SK-N-SH (cell line): ENCODE measurements at places on chromosomes 11 and 22. TPM values are rescaled to one million over a fixed set of nuclear protein-coding genes. Genes with fewer than 3 reads are reported as not detected.

- H3K4me3 ChIP-seq = peak within 1 kb of the TSS; percentile 77
- peaks cover 17% of the 10 kb centered on the region for H3K4me1 ChIP-seq
- H3K27me3 ChIP-seq = no peaks in the 10 kb centered on the region
- peak; percentile 97 for DNase-seq
- no peaks in the 10 kb centered on the region for H3K36me3 ChIP-seq
- H3K27ac ChIP-seq = peak within 1 kb of the TSS; percentile 65
Measured at GRCh38 chr22:45502215-45503049, at the start of gene FBLN1. TSS of gene FBLN1 (plus strand) at chr22:45502883. CDS start at chr22:45502986, 103 bp downstream.

- H3K27ac ChIP-seq = peak overlapping the region; percentile 99
- no peaks in the 10 kb centered on the region for H3K27me3 ChIP-seq
- DNase-seq = no peak
- H3K4me3 ChIP-seq = peak overlapping the region; percentile 84
- H3K4me1 ChIP-seq = 0 out of 2 replicates have a peak, but pooled peaks cover 12% of the 10 kb centered on the region
- H3K36me3 ChIP-seq = peaks cover 65% of the 10 kb centered on the region
Measured at GRCh38 chr11:65500387-65501185, 1.7 kb downstream of the MALAT1 start.

DNA sequence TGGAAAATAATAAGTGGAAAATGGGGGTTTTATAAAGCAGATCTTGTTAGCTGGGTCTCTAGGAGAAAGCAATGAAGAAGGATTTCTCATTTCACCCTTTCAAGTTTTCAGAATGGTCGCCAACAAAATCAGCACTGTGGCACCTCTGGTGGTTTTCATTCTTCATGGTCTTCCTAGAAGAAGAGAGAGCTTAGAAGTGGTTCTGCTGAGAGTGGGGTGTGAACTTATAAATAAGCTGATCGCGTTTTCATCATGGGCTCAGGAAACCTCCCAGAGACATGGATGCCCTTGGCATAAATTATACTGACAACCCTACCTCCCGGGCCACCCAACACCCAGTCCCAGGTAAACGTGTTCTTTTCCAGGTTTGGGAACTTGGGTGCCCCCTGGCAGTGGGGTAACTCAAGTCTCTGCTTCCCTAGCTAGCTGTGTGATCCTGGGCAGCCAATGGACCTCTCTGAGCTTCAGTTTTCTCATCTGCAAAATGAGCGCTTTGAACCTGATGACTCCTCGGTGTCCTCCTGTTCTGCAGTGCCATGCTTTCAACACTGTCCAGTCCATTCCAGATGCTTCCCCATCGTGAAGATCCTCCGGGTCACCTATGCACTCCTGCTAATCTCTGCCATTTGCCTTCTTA is 72.6 kb upstream of the GRAMD1B start:
- no peaks in the 10 kb centered on the region for H3K36me3 ChIP-seq
- peak overlapping the region; percentile 71 for H3K4me3 ChIP-seq
- DNase-seq = no peak
- no peak overlapping the region for H3K27ac ChIP-seq
- H3K27me3 ChIP-seq = peaks cover 43% of the 10 kb centered on the region; the same call in 1 of the 2 replicates

GRCh38 chr22:41257696-41258095 is 17.0 kb upstream of the CHADL start:
- H3K27ac ChIP-seq = no peak overlapping the region
- H3K36me3 ChIP-seq = peaks cover 3% of the 10 kb centered on the region
- H3K27me3 ChIP-seq = no peaks in the 10 kb centered on the region
- no peak for DNase-seq

The SLC25A17 gene
- polyA plus RNA-seq = 11.1 and 18.9 TPM in 2 replicates

GRCh38 chr11:105224482-105225253 is 85.1 kb upstream of the CARD18 start:
- H3K27ac ChIP-seq = no peak overlapping the region
- DNase-seq = no peak
- H3K4me3 ChIP-seq = no peak overlapping the region

- H3K4me3 ChIP-seq = no peak overlapping the region
- DNase-seq = no peak
- H3K4me1 ChIP-seq = no peaks in the 10 kb centered on the region
- H3K27me3 ChIP-seq = no peaks in the 10 kb centered on the region
- peaks cover 49% of the 10 kb centered on the region for H3K36me3 ChIP-seq
- no peak overlapping the region for H3K27ac ChIP-seq
Measured at GRCh38 chr11:120424970-120425332, 86.6 kb upstream of the GRIK4 start.

DNA sequence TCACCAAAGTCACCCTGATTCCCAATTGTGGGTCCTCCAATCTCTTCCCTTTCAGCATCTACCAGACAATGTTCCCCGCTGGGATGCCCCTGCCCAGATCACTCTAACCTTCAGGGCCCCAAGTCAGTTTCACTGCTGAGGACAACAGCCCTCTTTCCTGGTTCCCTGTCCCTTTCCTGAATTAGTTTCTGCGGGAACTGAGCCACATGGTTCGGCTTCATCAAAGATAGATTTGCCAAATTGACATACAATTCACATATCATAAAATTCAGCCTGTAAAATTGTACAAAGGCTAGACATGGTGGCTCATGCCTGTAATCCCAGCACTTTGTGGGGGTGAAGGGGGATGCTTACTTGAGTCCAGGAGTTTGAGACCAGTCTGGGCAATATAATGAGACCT is 10.1 kb downstream of the PRDX5 start:
- no peaks in the 10 kb centered on the region; the same call in 1 of the 2 replicates for H3K4me1 ChIP-seq
- H3K27me3 ChIP-seq = no peaks in the 10 kb centered on the region
- no peak overlapping the region for H3K27ac ChIP-seq
- H3K4me3 ChIP-seq = no peak overlapping the region
- DNase-seq = no peak

DNA sequence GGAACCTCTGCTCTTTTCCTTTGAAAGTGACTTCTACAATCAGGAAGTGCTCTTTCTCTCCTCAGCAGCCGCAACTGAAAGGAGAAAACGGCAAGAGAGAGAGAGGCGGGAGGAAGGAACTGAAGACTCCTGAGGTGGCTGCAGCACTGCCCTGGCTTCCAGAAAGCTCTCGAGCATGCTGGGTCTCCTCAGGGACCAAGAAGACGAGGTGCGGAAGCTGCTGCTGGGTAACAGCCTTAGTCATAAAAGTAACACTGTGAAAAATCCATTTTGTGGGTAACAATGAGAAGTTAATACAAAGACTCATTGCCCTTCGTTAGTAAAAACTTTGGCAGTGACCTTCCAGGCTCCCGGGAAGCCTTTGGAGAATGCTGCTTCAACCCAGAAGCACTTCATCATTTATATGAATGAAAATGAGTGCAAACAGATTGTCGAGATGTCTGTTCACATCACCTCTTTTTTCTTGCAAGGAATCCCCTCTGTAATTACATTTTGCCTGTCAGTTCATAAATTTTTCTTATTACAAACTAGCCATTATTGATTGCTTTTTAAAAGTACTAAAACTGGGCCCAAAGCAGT is 473.4 kb downstream of the SOX6 start:
- no peaks in the 10 kb centered on the region for H3K36me3 ChIP-seq
- H3K27me3 ChIP-seq = no peaks in the 10 kb centered on the region
- H3K4me3 ChIP-seq = no peak overlapping the region
- DNase-seq = no peak

The KCNJ5 gene
- 0.03 TPM in 1 of 2 replicates, not detected in the other for polyA plus RNA-seq

GRCh38 chr11:112589155-112589554 is 328.5 kb upstream of the PLET1 start:
- DNase-seq = no peak
- peaks cover 7% of the 10 kb centered on the region for H3K4me1 ChIP-seq
- H3K27me3 ChIP-seq = no peaks in the 10 kb centered on the region
- H3K36me3 ChIP-seq = no peaks in the 10 kb centered on the region

- peaks cover 5% of the 10 kb centered on the region; the same call in 1 of the 2 replicates for H3K4me1 ChIP-seq
- H3K4me3 ChIP-seq = no peak overlapping the region
- peak; percentile 59 for DNase-seq
- H3K27me3 ChIP-seq = no peaks in the 10 kb centered on the region
- H3K27ac ChIP-seq = no peak overlapping the region
Measured at GRCh38 chr11:17979770-17980371, 33.0 kb downstream of the SERGEF start.

DNA sequence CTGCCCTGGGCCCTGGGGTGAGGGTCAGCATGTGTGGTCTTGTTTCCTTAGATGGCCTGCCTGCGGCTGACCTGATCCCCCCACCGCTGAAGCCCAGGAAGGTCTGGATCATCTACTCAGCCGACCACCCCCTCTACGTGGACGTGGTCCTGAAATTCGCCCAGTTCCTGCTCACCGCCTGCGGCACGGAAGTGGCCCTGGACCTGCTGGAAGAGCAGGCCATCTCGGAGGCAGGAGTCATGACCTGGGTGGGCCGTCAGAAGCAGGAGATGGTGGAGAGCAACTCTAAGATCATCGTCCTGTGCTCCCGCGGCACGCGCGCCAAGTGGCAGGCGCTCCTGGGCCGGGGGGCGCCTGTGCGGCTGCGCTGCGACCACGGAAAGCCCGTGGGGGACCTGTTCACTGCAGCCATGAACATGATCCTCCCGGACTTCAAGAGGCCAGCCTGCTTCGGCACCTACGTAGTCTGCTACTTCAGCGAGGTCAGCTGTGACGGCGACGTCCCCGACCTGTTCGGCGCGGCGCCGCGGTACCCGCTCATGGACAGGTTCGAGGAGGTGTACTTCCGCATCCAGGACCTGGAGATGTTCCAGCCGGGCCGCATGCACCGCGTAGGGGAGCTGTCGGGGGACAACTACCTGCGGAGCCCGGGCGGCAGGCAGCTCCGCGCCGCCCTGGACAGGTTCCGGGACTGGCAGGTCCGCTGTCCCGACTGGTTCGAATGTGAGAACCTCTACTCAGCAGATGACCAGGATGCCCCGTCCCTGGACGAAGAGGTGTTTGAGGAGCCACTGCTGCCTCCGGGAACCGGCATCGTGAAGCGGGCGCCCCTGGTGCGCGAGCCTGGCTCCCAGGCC is 12.7 kb downstream of the TMEM121B start:
- no peak overlapping the region for H3K4me3 ChIP-seq
- no peaks in the 10 kb centered on the region for H3K27me3 ChIP-seq
- DNase-seq = no peak
- no peak overlapping the region for H3K27ac ChIP-seq
- no peaks in the 10 kb centered on the region; the same call in 1 of the 2 replicates for H3K36me3 ChIP-seq
- no peaks in the 10 kb centered on the region for H3K4me1 ChIP-seq

The RAB39A gene
- polyA plus RNA-seq = 0.18 and 0.36 TPM in 2 replicates

DNA sequence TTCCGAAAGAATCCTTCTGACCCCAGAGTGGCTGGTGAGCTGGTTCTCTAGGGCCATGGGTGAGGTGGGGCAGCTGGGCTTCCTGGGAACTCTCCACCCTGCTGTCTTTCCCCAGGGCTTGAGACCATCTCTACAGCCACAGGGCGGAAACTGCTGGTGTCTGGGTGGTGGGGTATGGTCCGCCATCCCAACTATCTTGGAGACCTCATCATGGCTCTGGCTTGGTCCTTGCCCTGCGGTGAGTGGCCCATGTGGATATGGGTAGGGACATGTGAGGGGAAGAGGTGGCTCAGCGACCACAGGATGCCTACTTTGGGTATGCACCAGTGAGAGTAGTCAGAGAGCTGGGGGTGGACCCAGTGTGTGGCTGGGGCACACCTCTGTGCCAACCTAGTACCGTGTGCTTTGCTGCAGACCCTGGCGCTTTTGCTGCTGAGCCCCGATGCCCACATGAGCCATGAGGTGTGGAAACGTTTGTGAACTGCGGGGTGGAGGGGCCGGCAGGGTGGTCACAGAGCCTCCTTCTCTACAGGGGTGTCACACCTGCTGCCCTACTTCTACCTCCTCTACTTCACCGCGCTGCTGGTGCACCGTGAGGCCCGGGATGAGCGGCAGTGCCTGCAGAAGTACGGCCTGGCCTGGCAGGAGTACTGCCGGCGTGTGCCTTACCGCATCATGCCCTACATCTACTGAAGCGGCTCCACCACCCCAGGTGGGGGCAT is 2.0 kb downstream of the ZNHIT2 start:
- H3K27me3 ChIP-seq = no peaks in the 10 kb centered on the region
- H3K4me1 ChIP-seq = peaks cover 16% of the 10 kb centered on the region; the same call in 1 of the 2 replicates
- H3K36me3 ChIP-seq = peaks cover 28% of the 10 kb centered on the region
- H3K4me3 ChIP-seq = no peak overlapping the region

DNA sequence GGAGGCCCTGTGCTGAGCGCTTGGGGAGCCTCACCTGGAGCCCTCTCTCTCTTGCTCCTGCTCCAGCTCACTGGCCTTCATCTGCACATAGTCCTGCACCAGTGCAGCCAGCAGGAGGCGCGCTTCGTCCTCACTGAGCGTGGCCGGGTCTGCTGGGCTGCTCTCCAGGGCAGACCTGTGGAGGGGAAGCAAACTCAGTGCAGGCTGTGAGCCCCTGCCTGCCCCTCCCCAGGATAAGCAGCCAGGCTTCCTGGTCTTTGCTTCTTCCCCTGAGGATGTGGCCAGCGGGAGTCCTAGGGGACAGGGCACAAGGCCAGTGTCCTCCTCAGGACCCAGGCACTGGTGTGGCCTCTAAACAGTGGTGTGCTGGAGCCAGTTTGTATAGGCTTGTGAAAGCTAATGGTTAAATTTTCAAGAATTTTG is 2.2 kb downstream of the CALCA start:
- no peaks in the 10 kb centered on the region for H3K36me3 ChIP-seq
- H3K4me3 ChIP-seq = no peak overlapping the region; the same call in 1 of the 2 replicates
- DNase-seq = peak; percentile 68
- peaks cover 23% of the 10 kb centered on the region; the same call in 1 of the 2 replicates for H3K4me1 ChIP-seq

The TMEM134 gene
- polyA plus RNA-seq = 132 and 135 TPM in 2 replicates

- H3K4me3 ChIP-seq = no peak overlapping the region
- no peak overlapping the region for H3K27ac ChIP-seq
- H3K36me3 ChIP-seq = peaks cover 25% of the 10 kb centered on the region
- no peaks in the 10 kb centered on the region; the same call in 1 of the 2 replicates for H3K4me1 ChIP-seq
Measured at GRCh38 chr11:34996958-34997357, 80.5 kb downstream of the PDHX start.

DNA sequence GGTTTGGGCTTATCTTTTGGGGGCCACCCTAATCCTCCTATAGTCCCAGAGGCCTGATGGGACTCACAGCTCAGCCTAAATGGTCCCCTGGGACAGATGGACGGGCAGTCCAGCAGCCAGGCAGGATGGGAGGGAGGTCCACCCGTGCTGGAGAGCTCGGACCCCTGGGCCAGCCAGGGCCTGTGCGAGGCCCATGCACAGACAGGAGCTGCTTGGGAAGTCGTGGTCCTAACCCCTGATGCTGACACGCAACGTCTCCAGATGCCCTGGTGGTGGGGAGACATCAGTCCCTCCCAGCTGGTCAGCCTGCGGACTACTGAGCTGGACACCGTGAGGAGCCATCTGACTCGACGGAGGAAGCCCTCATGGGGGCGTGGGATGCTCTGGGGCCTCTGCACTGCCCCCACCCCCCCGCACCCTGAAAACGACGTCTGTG is 31.2 kb upstream of the MUC5AC start:
- no peak overlapping the region for H3K27ac ChIP-seq
- H3K27me3 ChIP-seq = no peaks in the 10 kb centered on the region
- DNase-seq = peak; percentile 8
- H3K4me1 ChIP-seq = no peaks in the 10 kb centered on the region
- no peak overlapping the region for H3K4me3 ChIP-seq

The HNRNPUL2 gene
- 31.0 and 33.5 TPM in 2 replicates for polyA plus RNA-seq
